ENCODE measurements at places on chromosomes 3 and 15. TPM values are rescaled to one million over a fixed set of nuclear protein-coding genes. Genes with fewer than 3 reads are reported as not detected.

Gene IGSF11
- total RNA-seq: not detected

Gene GAP43
- not detected for total RNA-seq

Gene LZTFL1
- 7.7 TPM for total RNA-seq

Gene GNAI2
- total RNA-seq: 228 TPM

Gene ANKRD34C
- not detected for total RNA-seq

Gene CMSS1
- total RNA-seq: 20.0 TPM

Measured in hair follicular keratinocyte (primary cell).